RPMI8226 (cell line): ENCODE measurements at places on chromosomes 2 and 18.

DNA sequence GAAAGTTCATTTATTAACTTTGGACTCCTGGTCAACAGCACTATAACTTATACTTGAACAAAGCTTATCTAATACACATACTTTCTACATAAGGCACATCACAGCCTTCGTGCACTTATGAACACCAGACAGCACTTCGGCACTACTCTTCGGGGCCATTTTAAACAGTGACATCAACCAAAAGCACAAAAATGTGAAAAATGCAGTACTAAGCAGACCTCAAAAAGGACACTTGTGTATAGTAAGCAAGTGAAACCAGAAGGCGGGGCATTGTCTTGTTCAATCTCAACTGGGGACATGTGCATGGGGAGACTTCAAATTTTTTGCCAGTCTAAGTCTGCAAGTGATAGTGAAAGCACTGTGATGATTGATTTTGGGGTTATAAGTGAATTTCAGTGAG lies 163.0 kb downstream of the NCKAP5 start:
- peak; percentile 5 for DNase-seq

DNA sequence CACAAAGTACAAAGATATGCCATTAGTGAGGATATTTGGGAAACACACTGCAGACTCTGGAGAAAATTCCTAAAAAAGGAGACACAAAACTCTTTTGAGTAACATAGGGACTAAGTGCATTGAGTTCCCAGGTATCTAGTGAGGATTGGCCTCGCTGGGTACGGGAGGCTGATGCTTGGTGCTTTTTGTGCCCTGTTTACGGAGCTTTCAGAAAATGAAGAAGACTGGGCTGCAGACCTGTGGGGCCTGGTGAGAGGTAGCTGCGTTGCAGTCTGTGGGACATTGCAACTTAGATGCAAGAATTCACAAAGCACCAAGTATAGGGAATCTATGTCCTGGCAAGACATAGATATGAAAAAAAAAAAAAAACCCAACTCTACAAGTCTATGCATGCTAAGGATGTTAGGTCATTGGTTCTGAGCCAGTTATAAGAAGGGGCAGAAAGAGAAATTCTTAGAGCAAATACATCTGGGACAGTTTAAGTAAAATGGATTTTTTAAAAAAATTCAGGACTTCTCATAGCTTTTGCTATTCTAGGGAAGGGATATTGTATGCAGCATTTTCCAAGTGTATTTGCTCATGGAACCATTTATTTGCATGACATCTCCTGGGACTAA lies 156.0 kb downstream of the SLC4A3 start:
- no peak for DNase-seq

DNA sequence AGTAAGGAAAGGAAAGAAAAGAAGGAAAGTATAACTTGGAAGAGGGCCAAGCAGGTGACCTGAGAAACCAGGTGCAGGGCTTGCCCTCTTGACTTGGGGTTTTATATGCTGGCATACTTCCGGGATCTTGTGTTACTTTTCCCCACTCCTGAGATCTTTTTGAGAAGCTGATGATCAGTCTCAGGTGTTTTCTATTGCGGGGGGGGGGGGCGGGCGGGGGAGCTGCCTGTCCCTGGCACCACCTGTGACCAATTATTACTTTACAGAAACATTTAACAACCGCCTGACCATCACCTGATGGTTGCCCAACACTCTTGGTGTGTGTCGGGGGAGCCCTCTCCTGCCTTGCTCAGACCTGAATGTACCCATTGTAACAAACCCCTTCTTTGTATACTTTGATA lies 6.9 kb upstream of the CASP10 start:
- peak; percentile 82 for DNase-seq

DNA sequence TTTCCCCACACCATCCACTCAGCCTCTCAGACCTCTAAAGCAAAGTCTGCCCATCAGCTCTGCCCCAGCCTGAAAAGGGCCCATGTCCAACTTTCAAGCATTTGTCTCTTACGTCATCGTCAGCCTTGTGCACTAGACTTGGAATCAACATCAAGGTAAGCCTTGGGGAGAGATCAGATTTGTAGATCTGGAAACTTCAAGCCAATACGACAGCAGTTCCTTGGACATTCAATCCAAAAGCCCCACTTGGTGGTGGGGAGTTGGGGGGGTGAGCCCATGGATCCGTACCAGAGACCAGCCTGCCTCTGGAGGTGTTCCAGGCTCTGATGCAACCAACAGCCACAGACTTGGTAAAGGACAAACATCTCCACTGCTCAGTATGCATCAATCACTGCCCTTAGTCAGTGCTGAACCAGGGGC lies 206.8 kb upstream of the MEIS1 start:
- DNase-seq: no peak

GRCh38 chr2:173511357-173511756 lies 156.7 kb downstream of the CDCA7 start:
- DNase-seq: no peak

DNA sequence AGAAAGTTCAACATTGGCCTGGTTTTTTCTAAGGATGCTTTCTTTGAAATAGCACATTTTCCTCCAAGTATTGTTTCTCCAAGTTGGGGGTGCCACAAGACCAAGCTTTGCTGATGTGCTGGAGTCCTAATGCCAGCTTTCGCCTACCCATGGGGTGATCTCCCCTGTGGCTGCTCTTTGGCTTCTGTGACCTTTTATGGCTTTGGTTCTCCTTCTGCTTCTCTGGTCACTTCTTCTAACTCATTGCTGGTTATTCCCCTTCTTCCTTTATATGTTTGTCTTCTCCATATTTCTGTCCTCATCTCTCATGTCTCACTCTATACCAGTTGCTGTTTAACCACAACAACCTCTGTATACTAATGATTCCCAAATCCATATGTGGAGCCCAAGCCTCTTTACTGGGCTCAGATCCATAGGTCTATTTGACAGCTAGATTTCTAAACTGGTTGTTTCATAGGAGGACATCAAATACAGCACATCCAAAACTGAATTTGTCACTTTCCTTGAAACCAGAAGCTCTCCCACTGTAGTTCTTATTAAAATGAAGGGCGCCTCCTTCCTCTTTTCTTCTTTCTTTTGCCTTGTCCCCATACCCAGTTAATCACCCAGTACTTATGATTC lies 23.1 kb downstream of the APOB start:
- DNase-seq: no peak

DNA sequence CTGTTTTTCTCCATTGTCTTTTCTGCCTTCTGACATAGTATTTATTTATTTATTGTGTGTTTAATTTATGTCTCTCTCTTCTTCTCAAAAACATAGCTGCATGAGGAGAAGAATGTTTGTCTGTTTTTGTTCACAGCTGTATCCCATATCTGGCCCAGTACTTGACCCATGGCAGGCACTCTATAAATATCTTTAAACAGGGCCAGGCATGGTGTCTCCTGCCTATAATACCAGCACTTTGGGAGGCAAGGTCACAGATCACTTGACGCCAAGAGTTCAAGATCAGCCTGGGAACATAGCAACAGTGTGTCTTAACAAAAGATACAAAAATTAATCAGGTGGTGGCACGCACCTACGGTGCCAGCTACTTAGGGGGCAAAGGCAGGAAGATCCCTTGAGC lies 361.3 kb upstream of the KLHL29 start:
- no peak for DNase-seq

DNA sequence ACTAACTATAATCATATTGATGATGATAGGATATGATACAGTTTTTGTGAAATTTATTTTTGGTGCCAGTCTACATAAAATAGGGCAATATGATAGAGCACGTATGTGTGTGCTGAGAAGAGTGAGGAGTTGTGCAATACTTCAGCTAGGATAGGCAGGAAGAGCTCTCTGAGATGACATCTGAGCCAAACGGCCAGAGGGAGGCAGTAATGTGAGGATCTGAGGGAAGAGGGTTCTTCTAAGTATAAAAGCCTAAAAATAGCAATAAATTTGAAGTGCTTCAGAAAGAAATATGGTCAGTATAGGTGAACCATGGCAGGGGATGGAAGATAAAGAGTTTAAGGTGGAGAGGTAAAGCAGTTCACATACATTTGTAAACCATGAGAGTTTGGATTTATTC lies 102.5 kb downstream of the OLA1 start:
- no peak for DNase-seq
